ENCODE measurements at places on chromosomes 3 and 15. TPM values are rescaled to one million over a fixed set of nuclear protein-coding genes. Genes with fewer than 3 reads are reported as not detected.

GRCh38 chr15:78909160-78909695, 35.6 kb downstream of the CTSH start:
- no peak for DNase-seq

DNA sequence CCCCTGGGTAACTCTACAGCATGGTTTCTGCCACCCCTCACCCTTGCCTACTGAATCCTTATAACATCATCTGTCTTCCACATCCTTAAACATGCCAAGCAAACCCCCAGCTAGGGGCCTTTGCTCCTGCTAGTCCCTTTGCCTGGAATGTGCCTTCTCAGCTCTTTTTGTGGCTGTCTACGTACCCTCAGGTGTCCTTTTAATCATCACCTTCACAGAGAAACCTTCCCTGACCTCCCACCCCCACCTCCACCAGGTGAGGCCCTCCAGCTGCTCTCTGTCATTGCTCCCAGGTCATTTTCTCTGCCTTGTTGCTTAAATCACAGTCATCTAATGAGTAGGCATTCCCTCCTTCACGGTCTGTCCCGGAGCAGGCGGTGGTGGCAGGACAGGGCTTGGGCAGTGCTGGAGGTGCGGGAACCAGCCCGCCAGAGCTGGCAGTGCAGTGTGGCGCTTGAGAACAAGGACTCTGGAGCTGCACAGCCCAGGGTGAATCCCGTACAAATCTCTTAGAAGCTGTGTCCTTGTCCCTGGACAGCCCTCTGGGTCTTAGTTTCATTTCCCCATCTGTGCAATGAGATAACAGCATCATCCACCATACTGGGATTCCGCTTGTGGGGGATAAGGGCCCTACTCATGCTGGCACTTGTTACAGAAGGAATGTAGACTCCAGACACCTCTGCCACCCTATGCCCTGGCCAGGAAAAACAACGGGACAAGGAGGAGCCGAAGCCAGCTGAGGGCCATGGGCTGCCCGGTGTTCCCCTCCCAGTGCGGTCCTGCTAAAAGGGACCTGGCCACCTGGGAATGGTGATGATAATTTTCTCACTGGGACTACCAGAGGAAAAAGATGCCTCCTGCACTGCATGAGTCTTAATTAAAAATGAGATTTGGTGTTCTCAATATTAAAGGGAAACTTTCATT, 52.1 kb upstream of the IQSEC1 start:
- DNase-seq = no peak

DNA sequence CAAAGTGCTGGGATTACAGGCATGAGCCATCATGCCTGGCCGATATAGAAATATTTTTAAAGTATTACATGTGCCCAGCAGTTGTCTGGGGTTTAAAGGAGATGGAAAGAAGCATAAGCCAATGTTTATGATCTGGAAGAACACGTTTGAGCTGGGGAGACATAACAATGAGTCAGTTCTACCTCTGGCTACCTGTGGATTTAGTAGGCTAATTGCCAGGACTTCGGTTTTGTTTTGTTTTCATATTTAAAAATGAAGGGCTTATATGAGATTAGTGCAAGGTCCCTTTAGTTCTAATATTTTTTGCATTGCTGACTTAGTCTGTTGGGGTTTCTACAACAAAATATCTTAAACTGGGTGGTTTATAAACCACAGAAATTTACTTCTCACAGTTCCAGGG, 22.9 kb upstream of the TNFSF10 start:
- DNase-seq = no peak

Gene UBE2E2
- 46.4 TPM for polyA plus RNA-seq

GRCh38 chr15:93278006-93278405, 189.0 kb upstream of the RGMA start:
- DNase-seq = no peak

GRCh38 chr3:73530022-73530396, 94.7 kb downstream of the PDZRN3 start:
- no peak for DNase-seq

Gene ABHD14A
- polyA plus RNA-seq = 22.1 TPM

Gene CFAP91
- polyA plus RNA-seq = 3.7 TPM

Gene SCAANT1
- polyA plus RNA-seq = not detected

DNA sequence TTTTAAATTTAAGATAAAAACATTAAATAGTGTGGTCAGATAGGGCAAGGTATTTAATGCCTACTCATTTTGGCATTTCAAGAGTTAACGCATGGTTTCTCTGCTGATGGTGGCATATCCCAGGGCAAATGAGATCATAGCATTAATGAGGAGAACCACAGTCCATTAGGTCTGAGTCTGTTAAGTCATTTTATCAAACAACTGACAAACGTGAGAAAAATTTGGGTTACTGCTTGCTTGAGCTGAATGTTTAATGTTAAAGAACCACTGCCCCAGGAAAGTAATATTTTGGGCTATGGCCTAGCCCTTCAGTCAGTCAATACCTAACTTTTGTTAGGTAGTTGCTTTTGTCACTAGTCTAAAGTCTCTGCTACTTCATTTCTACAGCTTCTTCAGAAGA, 37.9 kb upstream of the SLC2A2 start:
- DNase-seq = no peak

Gene TTLL13
- 0.06 TPM for polyA plus RNA-seq

DNA sequence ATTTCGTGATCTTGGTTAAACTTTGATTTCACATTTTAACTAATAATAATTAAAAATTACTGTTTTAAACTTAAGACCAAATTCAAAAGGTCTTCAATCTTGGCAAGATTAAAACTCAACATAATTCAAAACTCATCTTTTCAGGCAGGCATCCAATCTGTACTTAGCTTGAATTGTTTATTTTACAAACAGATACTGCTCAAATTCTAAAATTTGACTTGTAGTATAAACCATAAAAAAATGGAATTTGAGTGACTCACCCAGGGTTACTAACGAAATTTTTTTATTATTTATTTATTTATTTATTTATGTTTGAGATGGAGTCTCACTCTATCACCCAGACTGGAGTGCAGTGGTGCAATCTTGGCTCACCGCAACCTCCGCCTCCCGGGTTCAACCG, 64.4 kb downstream of the GAP43 start:
- DNase-seq = no peak

DNA sequence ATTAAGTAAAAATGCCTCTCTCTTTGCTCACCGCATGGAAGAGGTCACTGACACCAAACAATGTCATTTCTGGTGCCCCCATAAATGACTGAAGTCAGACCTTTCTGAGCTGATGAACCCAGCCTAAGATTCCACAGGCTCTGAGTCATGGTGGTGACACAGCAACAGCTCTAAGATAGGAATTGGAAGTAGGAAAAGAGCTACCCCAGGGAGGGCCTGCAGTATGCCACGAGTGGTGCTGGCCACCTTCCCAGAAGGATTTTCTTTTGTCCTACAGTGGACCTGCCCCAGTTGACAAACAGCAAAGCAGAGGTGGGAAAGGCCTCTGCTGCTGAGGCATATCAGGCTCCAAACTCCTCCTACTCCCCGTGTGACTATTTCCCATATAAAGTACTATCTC, 208.1 kb downstream of the MINAR1 start:
- DNase-seq = no peak

GRCh38 chr3:158768361-158768787, 33.5 kb upstream of the MFSD1 start:
- no peak for DNase-seq

GRCh38 chr15:71448688-71449114, 333.4 kb downstream of the THSD4 start:
- DNase-seq = peak; percentile 47

Gene ALG3
- polyA plus RNA-seq = 71.4 TPM

DNA sequence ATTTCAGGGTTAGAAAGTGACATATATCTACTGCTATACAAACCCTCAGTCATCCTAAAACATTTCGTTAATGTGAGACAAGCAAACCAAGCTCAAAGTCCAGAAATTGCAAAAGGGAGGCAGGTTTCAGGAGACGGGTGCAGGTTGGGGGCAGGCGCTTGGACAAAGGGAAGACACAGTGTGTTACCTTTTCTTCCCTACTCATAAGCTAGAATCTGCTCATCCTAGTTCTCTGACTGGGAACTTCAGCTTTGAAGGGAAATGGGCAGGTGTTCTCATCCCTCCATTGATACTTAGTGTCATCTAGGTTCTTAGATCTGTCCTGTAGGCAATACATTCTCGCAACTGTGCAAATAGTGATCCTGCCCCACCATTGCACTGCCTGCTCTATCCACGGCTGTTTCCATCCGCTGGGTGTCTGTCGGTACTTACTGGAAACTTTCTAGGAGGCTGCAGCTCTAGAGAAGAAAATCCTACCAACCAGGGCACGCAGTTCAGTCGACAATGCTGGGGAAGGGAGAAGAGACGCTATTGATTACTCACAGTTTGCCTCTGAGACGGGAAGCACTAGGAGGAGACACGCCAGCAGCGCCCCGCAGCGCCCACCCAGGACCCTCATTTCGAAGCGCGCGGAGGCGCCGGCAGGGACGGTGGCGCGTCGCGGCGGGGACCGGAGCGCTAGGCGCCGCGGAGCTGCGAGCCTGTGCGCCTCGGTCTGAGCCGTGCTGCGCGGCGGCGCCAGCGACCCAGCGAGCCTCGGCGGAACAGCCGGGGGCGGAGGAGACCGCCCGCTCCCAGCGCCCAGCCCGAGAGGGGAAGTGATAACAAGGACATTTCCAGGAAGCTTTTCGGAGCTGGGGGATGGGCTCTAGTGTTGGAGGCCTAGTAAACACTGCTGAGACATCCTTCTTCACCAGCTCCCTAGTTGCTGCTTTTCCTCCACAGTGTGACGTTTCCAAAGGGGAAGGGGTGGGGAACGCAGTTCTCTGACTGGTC, at the start of gene PROS1:
PROS1 (minus strand) TSS at position 766 of the 996 bp plus-strand sequence; CDS start at position 619, 147 bp downstream.
- peak; percentile 86 for DNase-seq

GRCh38 chr15:39232512-39232911, 348.4 kb upstream of the THBS1 start:
- peak; percentile 7 for DNase-seq

Gene SPTSSB
- 0.07 TPM for polyA plus RNA-seq

DNA sequence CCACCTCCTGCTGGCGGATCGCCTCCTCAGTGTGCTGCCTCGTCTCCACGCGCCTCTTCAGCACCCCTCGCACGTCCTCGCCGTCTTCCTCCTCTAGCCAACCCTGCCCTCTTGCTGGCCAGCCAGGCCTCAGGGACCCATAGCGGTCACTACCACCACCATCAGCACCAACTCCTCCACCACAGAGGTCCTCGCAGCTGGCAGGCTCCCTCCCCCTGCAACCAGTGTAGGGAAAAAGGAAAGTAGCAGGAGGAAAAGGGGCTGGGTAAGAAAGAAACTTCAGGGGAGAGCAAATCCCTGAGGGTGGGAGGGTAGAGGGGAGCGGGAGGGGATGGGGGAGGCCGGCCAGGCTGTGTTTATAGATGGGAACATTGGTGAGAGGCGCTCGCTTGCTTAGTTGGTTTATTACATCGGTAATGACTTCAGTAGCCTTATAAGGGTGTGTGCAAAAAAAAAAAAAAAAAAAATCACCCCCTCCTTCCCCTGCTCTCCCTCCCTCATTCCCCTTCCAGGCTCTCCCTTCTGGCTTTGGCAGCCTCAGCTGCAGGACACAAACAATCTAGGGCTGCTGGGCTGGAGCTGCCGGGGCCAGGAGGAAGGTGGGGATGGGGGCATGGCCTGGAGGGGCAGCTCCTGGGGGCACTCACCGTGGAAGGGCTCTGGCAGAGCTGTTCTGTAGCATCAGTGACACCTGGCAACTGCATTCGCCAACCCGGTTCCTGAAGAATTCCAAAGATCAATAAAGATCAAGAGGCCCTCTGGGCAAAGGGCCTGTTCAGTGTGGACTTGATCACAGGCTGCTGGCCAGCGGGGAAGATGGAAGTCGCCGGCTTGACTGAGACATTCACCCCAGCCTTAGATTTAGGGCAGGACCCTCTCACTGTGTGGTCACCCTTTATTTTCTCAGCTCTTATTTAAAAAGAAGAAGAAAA, 116.2 kb upstream of the HACD2 start:
- DNase-seq = no peak

DNA sequence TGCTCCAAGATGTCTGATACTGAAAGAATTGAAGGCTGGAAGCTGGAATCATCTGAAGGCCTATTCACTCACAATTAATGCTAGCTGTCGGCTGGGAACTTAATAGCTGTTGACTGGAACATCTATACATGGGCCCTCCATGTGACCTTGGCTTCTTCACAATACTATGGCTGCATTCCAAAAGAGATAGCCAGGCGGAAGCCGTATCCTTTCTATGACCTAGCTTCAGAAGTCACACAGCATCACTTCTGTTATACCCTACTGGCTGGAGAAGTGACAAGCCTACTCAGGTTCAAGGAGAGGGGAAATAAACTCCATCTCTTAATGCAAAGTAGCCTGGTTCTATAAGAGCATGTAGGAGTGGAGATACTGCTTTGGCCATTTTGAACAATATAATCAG, 50.9 kb upstream of the SPRED1 start:
- DNase-seq = no peak

Gene GRM2
- 0.15 TPM for polyA plus RNA-seq

GRCh38 chr3:163474766-163475165, 1603.5 kb downstream of the SI start:
- no peak for DNase-seq

Gene OXTR
- polyA plus RNA-seq = 1.8 TPM

Gene GP5
- polyA plus RNA-seq = 0.23 TPM

Gene AVEN
- polyA plus RNA-seq = 7.5 TPM

Gene ZDHHC19
- polyA plus RNA-seq = not detected

DNA sequence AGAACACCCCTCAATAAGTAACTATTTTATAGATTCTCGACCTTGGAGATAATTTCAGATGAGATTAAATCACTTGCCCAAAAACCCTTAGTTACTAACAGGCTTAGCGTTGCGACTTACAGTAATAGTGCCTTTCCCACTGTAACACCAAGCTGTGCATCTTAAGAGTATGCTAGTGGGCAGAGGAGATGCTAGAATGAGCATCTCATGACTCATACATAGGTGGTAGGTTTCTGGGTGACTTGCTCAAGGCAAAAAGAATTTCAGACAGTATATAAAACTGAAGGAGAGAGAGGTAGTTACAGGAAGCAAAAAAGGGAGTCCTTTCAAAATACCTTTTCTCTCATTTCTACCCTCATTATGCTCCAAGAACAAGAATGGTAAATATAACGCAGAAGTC, 3.9 kb downstream of the KATNBL1 start:
- no peak for DNase-seq

Gene CELSR3
- 10.0 TPM for polyA plus RNA-seq

- no peak for DNase-seq
Measured at GRCh38 chr15:36090286-36090946, 489.0 kb upstream of the CDIN1 start.

DNA sequence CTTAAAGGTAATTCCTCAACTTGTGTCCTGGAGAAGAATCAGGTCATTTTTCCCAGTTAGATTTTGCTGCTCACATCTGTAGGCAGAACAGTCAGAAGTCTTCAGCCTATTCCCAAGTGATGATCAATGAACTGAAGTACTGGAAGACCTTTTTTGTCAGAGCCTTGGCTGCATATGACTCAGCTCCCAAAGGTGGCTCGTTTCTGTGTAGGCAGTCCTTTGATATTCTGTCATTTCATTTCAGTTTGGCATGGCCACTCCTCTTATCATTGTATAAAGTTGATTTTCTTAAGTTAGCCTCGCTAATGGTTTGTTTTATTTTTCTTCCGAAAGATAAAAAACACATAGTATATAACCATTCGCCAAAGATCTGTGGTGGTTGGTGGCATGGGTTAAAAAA, 90.7 kb downstream of the KLHL25 start:
- DNase-seq = no peak
